Thyroid gland (tissue), 4 donors: ENCODE measurements at places on chromosomes 7 and 10.

- DNase-seq: no peak
These were observed 201.3 kb downstream of the SLC25A13 start for GRCh38 chr7:96120445-96121225.

DNA sequence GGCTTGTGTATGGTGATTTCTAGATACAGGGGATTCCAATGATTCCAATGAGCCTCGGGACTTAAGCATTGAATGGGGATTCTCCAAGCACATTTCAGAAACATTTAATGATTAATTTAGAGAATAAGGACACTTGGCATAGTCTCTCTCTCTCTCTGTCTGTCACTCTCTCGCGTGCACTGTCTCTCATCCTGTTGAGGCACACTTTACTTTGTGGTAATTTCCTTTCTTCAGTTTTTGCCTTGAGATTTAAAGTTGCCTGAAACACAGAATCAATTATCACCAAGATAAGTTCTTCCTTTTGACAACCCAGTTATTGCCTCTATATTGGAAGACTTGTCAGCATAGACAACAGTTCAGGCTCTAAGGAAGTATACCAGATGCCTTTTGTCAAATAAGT is 131.6 kb downstream of the ARID5B start:
- DNase-seq: no peak

- peak; percentile 35 for DNase-seq
These were observed 39.6 kb downstream of the DYNC1I1 start for GRCh38 chr7:95811846-95812445.

DNA sequence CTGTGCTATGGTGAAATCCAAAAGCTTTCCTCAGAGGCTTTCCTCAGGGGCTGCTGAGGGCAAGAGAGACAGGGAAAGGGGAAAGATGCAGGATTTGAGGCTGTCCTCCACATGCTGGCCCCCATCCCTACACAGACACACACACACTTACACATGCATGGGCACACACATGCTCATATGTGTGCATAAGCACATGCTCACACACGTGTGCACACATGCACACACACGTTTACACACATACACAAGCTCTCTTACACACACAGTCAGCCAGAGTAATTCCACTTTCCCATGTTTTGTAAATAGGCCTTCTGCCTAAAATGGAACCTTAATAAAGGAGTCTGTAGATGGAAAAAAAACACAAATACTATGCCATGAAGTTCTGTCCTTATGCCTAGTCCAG is 312.9 kb downstream of the GRID1 start:
- DNase-seq: no peak

GRCh38 chr10:128861018-128861901 is 605.8 kb upstream of the MGMT start:
- no peak for DNase-seq

DNA sequence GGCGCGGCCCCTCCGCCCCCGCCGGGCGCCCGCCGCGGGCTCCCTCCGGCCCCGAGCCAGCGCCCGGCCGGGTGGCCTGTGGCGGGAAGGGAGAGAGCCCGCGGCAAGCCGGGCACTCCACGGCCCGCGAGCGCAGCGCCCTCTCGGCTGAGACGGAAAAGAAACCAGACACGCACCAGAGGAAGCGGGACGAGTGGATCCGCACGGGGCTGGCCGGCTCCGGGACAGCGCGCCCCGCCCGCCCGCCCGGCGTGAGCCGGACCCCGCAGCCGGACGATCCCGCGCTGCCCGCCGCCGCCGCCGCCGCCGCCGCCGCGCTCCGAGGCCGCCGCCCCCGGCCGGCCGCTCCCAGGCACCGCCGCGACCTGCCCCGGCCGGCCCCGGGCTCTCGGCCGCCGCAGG is 300 bp downstream of the ARHGAP21 start:
- DNase-seq: peak; percentile 44

GRCh38 chr7:35714407-35714806 is 19.5 kb upstream of the HERPUD2 start:
- no peak for DNase-seq

DNA sequence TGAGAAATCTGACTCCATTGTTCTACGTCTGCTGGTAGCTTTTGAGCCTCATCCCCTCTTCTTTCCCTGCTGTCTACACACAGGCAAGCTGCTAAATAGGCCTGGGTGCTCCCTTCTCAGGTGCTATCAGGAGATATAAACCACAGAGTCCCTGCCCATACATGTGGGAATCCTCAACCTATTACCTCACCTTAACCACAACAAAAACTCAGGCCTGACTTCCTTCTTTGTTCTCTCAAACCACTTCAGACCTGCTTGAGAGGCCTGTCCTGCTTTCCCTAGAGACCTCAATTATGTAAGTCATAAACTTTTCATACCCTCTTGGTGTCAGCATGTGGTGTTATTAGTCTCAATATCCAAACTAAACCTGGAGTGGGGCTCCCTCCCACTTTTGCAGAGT is 75.0 kb upstream of the MAGI2 start:
- DNase-seq: no peak

GRCh38 chr7:80362677-80363076 is 149.2 kb downstream of the GNAT3 start:
- no peak for DNase-seq

DNA sequence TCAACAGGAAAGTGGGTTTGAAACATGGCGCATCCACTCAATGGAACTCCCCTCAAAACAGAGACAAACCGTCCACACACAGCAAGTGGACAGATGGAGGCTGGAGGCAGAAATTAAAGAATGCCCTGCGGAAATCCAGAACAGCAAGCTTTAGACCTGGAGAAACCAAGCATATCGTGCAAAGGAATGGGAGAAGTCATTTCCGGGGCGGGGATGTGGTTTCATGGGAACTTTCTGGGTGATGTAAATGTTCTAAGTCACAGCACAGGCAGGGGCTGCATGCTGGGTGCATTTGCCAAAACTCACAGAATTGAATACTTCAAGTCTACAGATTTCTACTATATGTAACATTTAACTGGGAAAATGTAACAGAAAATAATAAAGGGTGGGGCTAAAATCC is 213.0 kb downstream of the PTPRN2 start:
- DNase-seq: no peak

- no peak for DNase-seq
These were observed 5.5 kb downstream of the AP3M1 start for GRCh38 chr10:74145133-74145532.

DNA sequence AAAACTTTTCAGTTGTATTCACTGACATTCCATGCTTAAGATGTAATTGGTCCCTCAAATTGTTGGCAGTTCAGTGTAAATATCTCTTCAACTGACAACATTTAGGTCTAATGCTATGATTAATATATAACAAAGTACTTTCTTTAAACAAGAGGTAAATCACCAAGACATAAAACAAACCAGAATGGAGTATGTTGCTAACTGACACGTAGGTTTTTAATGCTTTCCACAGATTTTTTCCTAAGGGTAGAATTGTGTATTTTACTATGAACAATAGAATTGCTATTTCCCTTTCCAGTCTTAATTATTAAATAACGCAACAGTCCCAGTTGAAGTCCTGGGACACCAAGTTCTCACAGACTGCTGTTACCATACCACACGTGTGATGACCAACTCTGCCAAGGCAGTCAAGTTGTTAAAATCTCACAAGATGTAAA is 4.1 kb downstream of the JCAD start:
- no peak for DNase-seq

GRCh38 chr7:81685270-81685868 is 84.5 kb downstream of the HGF start:
- DNase-seq: no peak

DNA sequence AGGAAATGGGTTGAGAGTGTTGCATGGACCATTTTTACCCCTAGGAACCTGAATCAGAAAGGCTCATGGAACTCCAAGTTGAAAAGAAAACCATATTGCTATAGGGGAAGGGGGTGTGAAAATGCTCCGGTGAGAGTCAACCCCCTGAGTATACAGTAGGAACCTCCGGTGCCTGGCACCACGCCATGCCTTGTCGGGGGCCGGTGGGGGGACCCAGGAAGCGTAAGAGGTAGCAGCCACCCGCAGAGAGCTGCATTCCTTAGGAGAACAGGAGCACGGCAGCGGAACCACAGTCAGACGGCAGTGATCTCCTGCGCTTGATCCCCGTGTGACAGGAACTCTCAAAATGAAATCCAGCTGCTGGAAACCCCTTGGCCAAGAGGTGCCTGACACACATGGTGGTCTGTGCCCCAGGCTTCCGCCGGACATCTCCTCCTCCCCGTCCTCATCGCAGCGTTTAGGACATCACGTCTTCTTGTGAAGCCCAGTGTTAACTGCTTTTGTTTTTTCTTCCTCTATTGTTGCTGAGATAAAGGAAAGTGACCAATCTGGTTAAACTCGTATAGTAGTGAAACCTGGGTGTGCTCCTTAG is 186.8 kb downstream of the CELF2 start:
- DNase-seq: peak; percentile 85

DNA sequence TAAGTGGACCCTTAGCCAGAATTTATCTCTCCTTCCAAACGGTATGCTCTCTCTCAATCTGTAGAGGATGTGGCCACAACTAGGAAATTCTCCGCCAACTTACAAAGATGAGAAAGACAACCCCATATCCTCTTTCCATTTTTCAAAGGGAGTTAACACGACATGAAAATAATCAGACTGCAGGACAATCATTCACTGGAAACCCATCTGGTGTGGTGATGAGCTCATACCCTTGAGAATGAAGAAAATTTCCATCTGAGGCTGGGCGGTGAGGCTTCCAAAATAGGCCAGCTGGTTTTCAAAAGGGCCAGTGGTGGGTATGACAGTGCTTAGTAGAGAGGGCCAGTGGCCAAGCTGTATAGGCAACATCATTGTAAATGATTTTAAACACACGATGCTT is 369.6 kb downstream of the FRMD4A start:
- DNase-seq: no peak

GRCh38 chr7:13262929-13263530 is 575.6 kb downstream of the ARL4A start:
- no peak for DNase-seq

GRCh38 chr7:149719050-149719899 is 54.1 kb downstream of the ZNF467 start:
- no peak for DNase-seq

GRCh38 chr7:1004018-1004852 is 21.3 kb downstream of the CYP2W1 start:
- DNase-seq: no peak

- DNase-seq: no peak
These were observed 7.1 kb upstream of the KCNMA1 start for GRCh38 chr10:77644557-77645243.

DNA sequence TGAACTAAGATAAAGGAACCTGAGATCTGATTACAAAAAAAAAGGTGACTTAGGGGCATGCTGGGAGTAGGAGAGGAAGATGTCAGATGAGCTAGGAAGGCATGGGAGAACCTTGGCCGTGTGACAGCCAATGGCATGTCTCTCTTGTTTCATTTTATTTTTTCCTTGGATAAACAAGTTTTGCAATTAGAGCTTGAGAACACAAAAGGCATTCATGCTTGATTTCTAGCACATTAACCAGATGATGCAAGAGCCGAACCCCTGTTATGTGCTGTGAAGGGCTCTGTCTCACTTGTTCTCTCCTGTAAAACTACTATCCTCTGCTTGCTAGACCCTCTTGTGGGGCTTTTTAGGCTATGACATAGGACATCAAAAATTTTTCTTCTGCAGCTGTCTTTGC is 134.3 kb upstream of the ASAH2 start:
- DNase-seq: peak; percentile 71

DNA sequence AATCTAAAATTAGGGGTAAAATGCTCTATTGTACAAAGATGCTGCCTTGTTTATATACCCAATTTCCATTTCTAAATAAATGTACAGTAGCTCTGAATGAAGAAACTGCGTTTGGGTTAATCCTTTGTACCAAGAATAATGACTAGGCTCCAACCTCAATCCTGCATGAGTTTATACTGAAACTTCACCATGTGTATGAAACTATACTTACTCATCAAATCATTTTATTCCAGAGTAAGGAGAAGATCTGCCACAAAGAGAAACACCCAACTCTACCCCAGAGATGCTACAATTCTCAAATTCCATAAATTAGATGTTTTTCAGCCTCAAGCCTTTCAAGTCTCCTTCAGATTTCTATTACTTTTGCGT is 53.8 kb upstream of the AKR1E2 start:
- DNase-seq: no peak

GRCh38 chr10:84179059-84179710 is 5.6 kb downstream of the GPR15LG start:
- peak; percentile 69 for DNase-seq

DNA sequence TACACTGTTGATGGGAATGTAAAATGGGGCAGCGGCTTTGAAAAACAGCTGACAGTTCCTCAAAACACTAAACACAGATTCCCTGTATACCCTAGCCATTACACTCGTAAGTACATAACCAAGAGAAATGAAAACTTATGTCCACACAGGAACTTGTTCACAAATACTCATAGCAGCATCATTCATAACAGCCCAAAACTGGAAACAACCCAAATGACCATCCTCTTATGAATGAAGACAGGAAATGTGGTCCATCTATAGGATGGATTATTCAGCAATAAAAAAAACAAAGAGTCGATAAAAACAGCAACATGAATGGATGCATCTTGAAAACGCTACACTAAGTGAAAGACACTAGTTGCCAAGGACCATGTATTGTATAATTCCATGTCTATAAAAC is 23.7 kb downstream of the NMT2 start:
- DNase-seq: no peak

DNA sequence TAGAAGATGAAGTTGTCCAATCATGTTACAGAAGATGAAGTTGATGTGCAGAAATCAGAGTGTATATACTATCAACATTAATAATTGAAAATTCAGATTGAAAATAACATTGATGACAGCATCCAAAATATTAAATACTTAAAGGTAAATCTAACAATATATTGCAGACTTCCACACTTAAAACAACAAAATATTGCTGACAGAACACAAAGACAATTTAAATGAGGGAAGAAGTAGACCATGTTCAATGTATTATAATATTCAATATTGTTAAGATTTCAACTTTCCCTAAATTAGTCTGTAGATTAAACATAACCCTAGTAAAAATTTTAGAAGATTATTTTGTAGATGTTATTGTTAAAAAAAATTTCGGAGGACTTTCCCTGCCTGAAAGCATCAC is 151.9 kb downstream of the PON1 start:
- DNase-seq: no peak

- no peak for DNase-seq
These were observed 202.6 kb upstream of the FOXK1 start for GRCh38 chr7:4479367-4480039.

- no peak for DNase-seq
These were observed 716.8 kb upstream of the LRRTM3 start for GRCh38 chr10:66209025-66209424.

- DNase-seq: no peak
These were observed 37.6 kb downstream of the OAT start for GRCh38 chr10:124381011-124381611.
